ENCODE measurements at places on chromosomes 6 and 20.

GRCh38 chr20:52847029-52847660 lies 125.0 kb upstream of the TSHZ2 start:
- peak; percentile 43 for DNase-seq

DNA sequence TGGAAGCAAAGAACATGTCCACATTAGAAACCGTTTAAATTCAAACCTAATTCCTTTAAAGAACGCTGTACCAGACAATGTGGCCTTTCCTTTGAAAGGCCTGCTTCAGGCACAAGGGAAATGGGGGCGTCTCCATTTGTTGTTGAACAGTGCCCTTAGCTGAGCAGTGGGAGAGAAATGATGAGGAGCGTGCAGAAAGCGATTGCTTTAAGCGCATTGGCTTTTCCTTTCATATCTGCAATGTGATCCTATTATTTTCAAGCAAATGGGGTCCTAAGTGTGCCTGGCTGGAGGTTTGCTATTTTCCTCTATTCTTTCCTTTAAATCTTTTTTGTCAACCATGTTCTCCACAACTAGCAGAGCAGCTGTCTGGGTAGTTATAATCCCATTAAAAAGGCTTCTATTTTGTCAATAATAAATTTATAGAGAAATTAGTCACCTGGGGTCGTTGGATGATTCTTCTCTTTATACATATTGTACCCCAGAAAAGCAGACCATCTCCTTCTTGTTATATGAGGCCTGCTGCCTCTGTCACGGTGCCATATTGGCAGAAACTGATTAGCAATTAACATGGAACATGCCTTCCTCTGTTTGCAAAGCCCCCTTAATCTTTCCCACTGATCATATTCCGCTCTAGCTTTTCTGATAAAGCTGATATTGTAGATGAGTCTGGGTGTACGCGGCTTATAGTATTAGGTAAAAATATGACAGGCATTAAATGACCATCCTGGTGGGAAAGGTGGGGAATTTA lies 151.1 kb upstream of the JAG1 start:
- no peak for DNase-seq

DNA sequence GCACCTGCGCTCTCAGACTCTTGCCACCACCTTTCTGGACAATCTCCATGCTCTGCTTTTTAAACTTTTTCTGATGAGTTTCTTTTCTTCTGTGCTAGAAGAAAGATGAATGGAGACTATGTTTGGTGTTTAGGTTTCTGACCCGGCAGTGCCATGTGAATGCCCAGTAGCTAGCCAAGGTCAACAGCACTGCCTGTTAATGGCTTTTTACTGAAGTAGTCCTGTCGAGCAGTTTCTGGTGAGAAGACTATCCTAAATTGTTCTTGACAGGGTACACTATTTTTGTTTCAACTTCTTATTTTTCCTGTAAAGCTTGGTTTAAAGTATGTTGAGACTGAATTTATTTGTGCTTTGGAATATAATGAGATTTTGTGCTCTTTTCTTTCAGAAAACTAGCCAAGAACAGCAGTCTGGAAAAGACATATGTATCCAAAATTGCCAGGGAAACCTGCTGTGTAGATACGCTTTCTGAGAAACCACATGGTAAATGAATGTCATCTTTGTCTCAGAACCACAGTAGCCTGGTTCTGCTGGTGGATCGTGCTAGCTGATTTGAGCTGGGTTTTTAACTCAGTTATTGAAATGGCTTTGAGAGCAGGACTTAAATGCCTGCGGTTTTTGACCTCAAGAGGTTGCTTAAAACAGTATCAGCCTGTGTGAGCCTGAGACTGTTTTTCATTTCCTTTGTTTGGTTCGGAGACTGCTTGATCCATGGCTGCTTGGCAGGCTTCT lies 48.1 kb downstream of the KCNS1 start:
- peak; percentile 59 for DNase-seq

- no peak for DNase-seq
These were observed 40.5 kb downstream of the AKIRIN2 start for GRCh38 chr6:87661503-87661902.

GRCh38 chr6:113120582-113121285 lies 736.4 kb upstream of the MARCKS start:
- peak; percentile 93 for DNase-seq

DNA sequence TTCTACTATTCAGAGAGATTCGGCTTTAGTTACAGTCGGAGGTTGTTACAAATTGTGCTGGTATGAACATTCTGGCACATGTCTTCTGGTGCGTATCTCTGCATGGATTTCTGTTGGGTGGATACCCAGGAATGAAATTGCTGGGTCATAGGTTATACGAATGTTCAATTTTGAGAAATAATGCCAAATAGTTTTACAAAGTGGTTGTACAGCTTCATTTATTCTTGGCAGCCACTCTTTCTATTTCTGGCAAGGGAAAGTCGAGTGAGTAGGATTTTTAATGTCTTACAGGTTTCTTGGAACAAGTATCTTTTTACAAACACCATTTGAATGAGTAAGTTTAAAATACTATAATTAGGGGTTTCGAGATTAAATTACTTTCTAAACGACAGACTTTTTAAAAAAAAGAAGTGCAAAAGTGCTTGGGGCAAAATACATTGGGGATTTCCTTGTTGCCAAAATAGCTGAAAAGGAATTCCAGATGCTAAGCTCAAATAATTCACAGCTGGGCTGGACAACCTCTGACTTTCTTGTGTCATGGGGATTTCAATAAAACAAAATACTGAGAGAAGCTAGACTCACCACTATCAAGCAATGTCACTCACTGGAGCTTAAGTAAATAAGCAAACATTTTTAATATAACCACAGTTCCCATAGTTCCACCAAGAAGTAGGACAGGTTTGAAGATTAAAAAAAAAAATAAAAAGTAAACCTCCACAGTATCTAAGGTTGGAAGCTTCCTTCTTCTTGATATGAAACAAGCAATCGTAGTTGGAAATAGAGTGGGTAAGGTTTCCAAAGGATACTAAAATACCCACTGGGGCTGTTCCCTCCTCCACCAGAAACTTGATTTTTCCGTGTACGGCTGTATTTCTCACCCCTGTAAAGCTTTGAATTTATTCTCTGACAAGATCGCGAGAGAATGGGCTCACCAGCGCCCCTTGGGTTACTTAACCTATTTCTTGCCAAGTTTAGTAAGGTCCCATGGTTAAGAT lies 21.6 kb upstream of the GFOD1 start:
- DNase-seq = peak; percentile 56

DNA sequence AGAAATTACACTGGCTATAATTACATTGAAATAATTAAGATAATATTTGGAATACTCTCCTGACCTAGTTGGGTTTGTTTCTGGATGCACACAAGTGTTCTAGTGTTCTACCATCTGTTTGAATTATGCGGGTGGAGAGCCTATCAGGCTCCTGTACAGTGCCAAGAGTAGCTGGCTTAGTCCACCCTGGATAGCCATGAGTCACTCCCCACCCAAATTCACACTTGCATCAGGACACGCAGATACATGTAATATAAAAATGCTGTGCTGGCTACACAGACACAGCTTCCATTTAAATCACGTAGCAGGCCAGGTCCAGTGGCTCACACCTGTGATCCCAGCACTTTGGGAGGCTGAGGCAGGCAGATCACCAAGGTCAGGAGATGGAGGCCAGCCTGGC lies 686.2 kb upstream of the SLC35B3 start:
- no peak for DNase-seq

- no peak for DNase-seq
These were observed 167.2 kb downstream of the LINC00237 start for GRCh38 chr20:20939006-20939405.

- no peak for DNase-seq
These were observed 65.9 kb upstream of the FBXL4 start for GRCh38 chr6:99013661-99014060.

DNA sequence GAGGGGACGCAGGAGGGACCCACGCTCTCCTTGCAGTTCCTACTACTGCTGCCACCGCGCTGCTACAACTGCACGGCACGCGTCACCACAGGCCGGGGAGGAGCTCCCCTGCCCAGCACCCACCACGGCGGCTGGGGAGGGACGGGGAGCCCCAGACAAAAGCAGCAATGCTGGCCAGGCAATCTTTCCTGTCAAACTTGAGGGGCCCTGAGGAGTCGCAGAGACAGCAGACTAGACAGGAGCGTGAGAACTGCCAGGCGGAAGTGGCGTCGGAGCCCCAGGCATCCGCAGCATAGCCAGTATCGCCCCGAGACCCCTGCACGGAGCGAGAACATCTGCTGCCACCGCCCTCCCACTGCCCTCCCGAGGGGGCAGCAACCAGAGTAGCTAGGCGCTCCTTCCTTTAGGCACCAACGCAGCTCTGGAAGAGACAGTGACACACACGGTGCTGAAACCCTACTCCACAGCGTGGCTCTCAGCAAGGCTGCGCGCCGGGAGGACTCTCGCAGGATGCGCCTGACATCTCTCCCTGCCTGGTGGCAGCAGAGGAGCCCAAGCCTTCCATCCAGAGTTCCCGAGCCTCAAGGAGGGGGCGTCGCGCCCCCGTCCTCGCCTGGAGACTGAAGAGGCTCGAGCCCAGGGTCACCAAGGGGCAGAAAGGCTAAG lies 2.2 kb downstream of the TAF4 start:
- DNase-seq = no peak

GRCh38 chr6:57242505-57242904 lies 20.4 kb upstream of the RAB23 start:
- DNase-seq = peak; percentile 93

DNA sequence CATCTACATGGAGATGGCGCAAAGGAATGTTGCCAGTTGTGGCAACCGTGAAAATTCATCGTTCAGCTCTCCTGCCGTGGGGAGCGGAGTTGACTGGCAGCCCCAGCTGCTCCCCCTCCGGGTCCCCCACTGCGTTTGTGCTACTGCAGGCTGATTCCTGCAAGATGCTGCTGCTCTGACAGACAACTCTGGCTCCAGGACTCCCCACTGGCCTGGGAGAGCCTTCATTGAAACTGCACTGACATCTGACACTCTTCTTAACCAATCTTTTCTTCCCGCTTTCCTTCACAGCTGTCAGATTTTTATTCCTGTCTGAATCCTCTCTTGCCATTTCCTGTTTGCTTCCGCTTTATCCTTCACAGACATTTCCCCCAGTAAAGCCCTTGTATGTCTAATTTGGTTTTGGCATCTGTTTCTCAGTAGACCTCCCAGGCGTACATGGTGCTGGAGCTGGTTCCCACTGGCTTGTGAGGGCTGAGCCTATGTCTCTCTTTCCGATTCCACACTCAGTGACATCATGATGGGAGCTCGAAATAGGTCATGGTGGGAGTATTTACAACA lies 9.5 kb upstream of the ATRN start:
- peak; percentile 57 for DNase-seq

GRCh38 chr6:167238146-167238693 lies 52.9 kb upstream of the UNC93A start:
- DNase-seq = no peak

- DNase-seq = no peak
These were observed 44.4 kb upstream of the SLC22A3 start for GRCh38 chr6:160303806-160304205.

GRCh38 chr6:92723390-92723931 lies 695.9 kb downstream of the EPHA7 start:
- no peak for DNase-seq

DNA sequence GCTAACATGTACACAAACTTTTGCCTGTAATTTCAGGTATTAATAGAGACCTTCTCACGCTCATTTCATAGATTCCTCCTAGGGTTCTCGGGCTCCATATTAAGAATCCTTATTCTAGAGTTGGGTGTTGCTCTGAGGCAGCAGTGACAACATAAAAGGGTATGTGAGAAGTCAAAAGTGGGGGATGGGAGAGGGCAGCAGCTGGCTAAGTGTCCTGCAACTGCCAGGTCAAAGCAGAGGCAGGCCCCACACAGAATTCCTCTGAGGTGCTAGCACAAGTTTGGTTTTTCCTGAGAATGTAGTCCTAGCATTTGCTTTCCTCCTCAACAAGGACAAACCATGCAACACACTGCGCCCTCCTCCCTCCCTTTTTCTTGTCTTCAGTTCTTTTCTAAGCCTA lies 4.6 kb downstream of the NSFL1C start:
- no peak for DNase-seq

- DNase-seq = no peak
These were observed 64.1 kb upstream of the ADGRF1 start for GRCh38 chr6:47106216-47106615.

DNA sequence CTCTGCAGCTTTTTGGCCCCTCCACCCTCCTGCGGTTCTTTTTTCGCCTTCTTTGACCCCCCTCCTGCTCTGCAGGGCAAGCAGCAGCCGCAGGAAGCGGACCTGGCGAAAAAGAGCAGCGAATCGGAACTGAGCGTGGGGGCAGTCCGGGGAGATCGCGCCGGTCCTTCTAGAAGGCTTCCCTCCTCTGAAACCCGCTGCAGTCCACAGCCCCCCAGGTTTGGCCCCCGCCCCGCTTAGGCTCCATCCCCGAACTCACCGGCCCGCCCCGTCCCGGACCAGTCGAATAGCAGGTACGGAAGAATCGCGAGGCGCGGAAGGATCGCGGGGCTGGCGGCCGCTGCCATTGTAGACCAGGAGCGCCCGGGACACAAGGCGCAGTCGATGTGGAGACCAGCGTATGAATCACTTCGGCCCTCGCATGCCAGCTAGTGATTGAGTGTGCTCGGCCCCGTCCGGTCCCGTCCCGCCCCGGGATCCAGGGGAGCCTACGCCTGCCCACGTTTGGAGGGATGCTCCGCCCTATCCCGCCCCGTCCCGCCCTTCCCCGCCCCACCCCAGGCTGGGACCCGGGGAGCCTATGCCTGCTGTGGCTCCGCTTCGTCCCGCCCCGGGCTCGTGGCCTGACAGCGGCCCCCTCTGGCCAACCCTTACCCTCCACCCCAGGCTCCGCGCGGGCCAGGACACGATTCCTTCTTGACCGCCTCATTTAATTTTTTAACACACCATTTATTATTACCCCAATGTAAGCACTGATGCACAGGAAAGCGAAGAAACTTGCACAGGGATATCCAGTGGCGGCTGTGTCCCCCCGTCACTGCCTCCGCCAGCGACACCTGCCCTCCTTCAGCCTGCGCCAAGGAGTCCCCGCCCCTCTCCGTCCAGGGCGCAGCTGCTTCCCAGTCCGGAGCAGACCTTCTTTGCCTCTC lies at the start of gene ULBP3:
Gene ULBP3 (minus strand): TSS at position 402 of the 929 bp plus-strand sequence. CDS start 55 bp downstream, at position 347.
- DNase-seq = peak; percentile 95

DNA sequence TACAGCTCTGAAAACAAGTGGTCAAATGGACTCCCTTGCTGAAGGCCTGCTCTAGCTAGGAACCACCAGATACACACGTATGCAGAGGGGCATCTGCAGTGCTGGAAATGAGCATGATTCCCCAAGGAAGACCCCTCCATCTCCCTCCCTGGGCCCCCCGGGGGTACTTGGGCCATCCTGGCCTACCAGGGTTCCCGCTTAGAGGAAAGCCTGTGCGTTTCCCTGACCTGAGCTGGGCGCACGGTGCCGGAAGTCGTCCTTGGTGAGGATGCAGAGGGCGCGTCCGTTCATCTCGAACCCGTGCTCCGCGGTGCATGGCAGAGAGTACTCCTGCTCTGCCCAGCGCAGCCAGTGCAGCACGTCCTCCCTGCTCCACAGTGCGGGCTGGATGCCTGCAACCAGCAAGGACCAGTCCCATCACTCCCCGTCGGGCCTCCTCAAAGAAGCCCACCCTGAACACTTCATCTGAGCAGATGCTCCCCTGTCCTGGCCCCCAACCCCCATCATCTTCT lies 11.8 kb downstream of the ETV7 start:
- no peak for DNase-seq

- no peak for DNase-seq
These were observed 209.8 kb upstream of the PROKR2 start for GRCh38 chr20:5526516-5526915.
